Cerebellar nuclear complex (tissue), 1 donor: ENCODE measurements at places on chromosomes 4 and X.

- no peak for DNase-seq
Measured at GRCh38 chr4:76219299-76220055, 5.9 kb upstream of the SCARB2 start.

DNA sequence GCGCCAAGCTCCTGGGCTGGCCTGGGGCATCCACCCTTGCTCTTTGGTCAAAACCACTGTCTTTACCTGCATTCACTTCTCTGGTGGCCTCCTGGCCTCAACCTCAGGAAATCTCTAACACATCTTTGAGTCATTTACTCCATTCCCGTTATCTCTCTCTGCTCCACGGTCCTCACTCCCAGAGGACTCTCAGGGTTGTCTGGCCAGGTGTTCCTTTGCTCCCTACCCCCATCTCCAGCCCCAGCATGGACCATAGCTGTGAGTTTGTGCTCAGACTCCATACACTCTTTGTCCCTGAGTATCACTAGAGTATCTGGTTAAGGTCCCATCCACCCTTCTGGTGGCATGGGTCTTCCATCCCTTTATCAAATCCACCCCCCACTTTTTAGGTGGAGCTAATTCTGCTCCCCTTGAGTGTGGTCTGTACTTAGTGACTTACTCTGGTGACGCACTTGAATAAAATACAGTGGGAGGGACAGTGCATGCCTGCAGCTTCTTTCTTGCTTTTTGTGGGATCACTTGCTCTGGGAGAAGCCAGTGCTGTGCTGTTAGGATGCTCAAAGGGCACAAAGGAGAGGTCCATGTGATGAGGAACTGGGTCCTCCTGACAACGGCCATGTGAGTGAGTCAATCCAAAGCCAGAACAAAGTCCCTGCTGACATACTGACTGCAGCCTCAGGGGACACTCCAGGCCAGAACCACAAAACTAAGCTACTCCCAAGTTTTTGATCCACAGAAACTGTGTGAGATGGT, 44.3 kb downstream of the IGFBP7 start:
- no peak for DNase-seq

- DNase-seq = no peak
Measured at GRCh38 chr4:166724369-166724768, 509.9 kb downstream of the SPOCK3 start.

- no peak for DNase-seq
Measured at GRCh38 chr4:23720556-23720955, 169.3 kb downstream of the PPARGC1A start.

DNA sequence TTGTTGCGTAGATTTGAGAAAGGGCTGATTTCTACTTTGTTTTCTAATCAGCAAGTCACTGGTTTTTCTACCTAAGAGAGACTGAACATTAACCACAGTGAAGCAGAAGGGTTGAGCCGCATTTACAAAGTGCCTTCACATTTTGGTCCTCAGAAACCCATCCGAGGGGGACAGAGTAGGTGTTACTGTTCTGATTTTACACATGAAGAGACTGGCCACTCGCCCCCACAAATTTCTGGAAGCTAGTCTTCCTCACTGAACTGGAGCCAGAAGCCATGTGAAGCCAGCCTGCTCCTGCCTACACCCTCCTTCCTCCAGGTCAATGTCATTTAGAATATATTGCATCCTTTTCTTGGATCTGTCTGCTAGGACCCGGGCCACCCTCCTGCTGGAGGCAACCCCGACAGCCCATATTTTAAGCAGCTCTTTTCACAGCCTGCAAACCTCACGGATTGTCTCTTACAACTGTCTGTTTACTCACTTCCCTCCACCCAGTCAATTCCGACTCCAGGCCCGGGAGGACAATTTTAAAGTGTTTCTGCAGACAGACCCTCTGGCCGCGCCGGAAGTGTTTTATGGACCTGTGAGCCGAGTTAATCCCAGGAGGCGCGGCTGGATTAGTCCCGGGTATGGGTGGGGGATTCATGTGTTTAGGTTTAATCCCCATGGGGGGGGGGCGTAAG, 73.2 kb upstream of the BCOR start:
- no peak for DNase-seq

GRCh38 chrX:1323315-1323714, 13.3 kb upstream of the IL3RA start:
- no peak for DNase-seq

GRCh38 chr4:11765849-11766453, 337.3 kb upstream of the HS3ST1 start:
- no peak for DNase-seq
